ENCODE measurements at places on chromosomes 3 and 15.

DNA sequence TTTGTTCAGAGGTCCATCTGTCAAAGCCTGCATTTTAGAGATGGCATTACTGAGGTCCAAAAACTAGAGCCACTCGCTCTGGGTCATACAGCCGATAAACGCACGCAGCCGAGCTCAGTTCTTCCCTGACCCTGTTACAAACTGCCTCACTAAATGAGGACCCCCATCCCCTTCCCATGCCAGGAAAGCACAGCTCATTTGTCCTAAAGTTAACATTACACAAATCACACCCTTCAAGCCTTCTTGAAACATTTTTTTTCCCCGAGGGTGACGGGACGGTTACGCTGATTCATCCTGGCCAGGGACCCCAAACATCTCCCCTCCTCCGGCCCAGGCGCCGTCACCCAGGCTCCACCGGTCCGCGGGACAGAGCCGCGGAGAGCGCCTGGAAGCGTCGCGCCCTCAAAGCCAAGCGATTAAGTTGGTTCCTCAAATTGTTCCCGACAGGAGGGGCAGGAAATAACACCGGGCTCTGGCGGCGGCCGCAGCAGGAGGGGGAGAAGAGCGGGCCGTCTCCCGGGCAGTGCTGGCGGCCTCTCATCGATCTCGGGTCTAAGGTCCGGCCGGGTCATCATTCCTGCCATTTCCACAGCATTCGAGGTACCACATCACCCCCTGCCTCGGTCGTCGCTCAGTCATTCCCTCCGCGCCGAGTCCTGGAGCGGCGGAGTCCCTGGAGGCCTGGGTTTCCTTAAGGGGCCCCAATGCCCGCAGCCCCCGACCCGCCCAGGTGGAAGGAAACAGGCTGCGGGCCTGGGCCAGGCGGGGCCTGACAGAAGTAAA is 619 bp upstream of the CMTM8 start:
- no peak for DNase-seq

DNA sequence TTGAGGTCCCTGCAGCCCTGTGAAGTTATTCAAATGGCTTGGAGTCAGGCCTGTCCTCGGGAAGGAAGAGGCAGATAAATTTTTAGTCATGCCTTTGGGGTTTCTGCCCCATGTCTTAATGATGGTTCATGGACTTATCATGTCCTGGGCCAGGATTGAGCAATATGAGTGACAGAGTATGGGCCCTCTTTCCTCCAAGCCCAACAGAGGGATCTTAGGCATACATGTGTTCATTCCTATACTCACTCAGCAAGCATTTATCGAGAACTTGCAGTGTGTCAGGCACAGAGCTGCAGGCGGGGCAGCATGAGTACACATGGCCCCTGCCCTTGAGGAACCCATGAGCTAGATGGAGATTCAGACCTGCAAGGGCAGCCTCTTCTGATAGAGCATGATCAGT is 6.2 kb downstream of the ESYT3 start:
- DNase-seq: no peak

- DNase-seq: peak; percentile 93
These were observed 91.7 kb downstream of the APBA2 start for GRCh38 chr15:28977377-28978010.

DNA sequence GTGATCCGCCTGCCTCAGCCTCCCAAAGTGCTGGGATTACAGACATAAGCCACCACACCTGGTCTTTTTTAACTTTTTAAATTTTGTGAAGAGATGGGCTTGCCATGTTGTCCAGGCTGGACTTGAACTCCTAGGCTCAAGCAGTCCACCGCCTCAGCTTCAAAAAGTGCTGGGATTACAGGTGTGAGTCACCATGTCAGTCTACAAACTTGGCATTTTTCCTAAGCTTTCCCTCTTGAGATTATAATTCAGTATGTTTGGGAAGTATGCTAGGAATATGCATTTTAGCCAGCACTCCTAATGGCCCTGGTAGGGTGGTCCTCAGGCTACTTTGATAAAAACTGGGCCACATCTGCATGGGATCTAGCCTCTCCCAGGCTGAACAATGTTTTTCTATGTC is 4.4 kb downstream of the WDR73 start:
- DNase-seq: no peak

DNA sequence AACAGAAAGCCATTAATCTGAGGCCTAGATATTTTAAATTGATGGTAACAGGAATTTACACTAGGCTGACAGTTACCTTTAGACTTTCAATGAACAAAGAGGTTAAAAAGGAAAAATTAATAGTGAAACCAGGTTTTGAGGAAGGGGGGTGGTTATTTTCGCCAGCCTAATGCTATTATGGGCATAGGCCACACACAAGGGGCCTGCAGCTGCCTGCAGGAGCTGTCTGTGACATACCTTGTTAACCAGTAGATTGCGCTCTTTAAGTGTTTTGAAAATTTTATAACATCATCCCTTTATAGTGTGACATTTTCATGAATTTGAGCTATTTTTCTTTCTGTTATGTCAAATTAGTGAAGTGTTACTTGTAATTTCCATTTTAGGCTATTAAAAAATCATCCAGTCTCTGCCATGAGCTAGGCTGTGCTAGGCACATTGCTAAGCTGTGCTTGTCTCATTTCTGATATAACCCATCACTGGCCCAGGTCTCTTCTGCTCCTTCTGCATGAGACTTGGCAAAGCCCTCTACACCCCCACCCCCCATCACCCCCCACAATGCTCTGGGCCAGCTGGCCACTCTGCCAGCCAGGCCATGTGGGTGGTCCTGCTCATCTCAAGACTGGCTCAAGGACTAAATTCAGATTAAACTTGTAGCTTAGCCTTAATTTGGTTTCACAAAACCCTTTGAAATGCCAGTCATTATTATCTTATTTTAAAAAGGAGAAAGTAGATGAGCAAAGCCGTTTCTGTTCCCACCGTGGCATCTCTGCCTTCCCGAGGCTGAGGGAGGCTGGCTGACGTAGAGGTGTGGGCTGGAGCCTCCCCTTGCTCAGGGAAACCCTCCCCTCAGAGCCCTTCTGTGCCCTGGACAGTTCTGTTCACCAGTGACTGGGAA is 48.4 kb upstream of the SEC22A start:
- no peak for DNase-seq

DNA sequence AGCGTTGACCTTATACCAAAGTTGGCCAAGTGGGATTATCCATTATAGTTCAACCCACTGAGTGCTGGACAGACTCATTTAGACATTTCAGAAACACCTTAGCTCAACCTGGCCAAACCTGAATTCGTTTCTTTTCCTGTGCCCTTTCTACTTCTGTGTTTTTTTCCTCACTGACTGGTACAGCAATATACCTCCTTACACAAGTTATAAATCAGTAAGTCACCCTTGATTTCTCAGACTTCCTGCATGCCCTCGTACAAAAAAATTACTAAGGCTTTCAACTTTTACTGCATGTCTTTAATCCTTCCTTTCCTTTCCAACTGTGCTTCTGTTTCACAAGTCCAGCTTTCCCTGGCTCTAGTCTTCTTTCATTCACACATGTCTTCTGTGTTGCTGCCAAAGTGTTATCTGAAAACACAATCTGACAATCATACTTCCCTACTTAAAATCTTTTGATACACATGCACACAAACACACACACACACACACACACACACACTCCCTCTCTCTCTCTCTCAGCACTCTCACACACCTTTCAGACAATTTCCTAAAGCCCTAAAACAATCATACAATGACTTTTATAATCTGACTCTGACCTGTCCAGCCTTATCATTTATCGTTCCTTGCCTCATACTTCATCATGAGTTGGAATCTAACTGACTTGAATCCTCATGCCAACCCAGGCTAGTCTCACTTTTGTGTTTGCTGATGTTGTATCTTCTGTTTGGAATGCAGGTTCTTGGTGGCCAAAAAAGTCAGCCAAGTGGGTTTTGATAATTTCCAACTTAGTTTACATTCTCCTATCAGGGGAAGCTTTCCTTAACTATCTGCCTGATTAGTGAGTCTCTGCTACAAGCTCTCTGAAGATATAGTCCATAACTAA is 436.4 kb downstream of the NAALADL2 start:
- DNase-seq: no peak

DNA sequence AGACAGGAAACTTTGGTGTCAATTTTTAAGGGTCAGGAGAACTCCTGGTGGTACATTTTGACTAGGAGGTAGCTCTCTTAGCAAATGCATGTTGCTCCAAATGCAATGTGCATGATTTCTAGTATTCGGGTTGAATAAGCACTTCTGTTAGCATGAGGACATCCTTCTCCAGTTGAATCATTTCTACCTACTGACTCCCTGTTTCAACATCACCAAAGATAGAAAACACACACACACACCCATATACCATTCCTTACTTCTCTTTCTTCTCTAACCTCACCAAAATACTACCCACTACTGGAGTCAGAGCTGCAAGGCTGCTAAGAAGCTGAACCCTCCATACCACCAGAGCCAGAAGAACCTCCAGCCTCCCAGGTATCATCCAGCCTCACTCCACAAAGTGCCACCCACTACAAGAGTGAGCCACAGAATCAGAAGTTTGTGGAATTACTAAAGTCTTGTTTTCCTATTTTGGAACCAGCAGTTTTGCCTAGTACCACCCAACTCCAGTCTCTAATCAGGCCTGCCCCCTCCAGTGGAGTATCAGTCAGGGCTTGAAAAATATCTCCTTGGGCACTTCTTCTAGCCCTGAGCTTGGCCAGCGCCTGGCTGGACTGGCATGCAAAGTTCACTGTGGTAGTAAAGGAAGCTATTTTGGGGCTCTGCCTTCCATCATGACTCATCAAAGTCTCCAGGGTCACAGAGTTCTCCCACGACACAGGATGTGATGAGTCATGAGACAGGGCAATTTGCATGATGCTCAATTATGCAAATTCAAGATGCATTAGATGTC is 110.3 kb downstream of the CYP19A1 start:
- peak; percentile 21 for DNase-seq

DNA sequence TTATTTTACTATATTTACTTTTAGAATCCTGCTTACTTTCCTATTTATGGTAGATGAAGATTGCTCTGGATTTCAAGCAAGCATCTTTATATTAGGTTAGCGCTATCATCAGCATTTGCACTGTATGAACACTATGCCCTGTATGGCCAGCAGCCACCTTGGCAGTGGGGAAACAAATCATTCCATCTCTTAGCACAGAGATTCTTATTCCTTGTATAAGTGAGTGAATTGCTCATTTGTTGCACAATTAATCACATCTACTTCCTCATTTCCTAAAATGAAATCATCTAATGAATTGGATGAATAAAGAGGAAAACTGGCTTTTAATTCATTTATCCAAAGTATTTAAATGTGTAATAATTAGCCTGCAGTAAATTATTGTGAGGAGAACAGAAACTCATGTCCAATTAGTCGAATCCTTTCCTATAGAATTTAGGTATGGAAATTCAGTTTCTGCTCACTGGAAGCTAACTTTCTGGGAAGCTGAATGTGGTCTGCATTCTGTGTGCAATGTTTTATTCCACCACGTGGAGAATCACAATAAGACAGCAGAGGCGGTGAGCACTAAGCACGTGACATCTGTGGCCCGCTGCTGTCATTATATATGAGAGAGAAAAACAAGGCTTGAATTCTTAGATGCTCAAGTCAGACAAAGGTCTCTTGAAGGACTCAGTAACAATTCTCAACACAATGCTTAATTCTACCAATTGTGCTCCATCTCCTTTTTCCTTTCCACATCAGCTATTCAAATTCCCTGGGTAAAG is 93.4 kb downstream of the PEX5L start:
- DNase-seq: peak; percentile 86

- DNase-seq: peak; percentile 36
These were observed 61.5 kb upstream of the GRM7 start for GRCh38 chr3:6799264-6799915.

- no peak for DNase-seq
These were observed 28.7 kb downstream of the ULK4 start for GRCh38 chr3:41933154-41933676.

DNA sequence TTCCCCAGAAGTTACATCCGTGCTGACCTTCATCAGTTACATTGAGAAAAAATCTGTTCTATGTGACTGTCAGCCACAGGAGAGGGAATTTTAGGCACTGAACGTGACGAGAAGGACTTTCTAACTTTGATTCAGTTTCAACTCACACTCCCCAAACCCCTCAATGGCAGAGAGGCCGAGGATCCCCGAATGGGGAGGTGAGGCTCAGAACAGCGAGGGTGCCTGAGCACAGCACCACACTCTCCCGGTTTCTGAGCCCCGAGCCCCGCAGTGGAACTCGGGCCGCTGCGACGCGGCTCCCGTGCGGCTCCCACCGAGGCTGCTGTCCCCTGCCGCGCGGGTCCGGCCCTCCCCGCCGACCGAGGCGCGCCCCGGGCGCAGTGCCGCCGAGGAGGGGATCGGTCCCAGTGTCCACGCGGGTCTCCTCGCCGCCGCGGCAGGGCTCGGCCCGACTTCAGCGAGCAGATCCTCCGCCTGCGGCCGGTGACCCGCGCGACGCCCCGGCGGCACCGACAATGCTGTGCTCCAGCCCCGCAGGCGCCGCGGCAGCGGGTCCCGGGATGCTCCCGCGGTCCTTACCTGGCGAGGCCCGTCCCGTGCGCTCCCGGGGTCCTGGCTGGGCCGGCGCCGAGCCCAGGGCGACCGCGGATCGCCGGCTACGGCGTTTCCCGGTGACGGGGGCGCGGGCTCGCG is 439 bp downstream of the CTXND1 start:
- no peak for DNase-seq
